ENCODE measurements at places on chromosomes 6 and 20. TPM values are rescaled to one million over a fixed set of nuclear protein-coding genes. Genes with fewer than 3 reads are reported as not detected.
A peak's percentile ranks its signal among the peaks of the same experiment; 100 is the strongest.

GRCh38 chr20:56630086-56630493 lies 984 bp downstream of the TFAP2C start:
- peaks cover 22% of the 10 kb centered on the region for H3K36me3 ChIP-seq
- H3K4me1 ChIP-seq: peaks cover 28% of the 10 kb centered on the region
- H3K27ac ChIP-seq: peak overlapping the region; percentile 90
- peak overlapping the region; percentile 92 for H3K4me3 ChIP-seq
- H3K27me3 ChIP-seq: peaks cover 82% of the 10 kb centered on the region

- H3K4me3 ChIP-seq: no peak overlapping the region
- no peaks in the 10 kb centered on the region for H3K4me1 ChIP-seq
- no peaks in the 10 kb centered on the region for H3K36me3 ChIP-seq
- H3K27me3 ChIP-seq: no peaks in the 10 kb centered on the region
Measured at GRCh38 chr6:146289816-146290588, 253.6 kb upstream of the RAB32 start.

DNA sequence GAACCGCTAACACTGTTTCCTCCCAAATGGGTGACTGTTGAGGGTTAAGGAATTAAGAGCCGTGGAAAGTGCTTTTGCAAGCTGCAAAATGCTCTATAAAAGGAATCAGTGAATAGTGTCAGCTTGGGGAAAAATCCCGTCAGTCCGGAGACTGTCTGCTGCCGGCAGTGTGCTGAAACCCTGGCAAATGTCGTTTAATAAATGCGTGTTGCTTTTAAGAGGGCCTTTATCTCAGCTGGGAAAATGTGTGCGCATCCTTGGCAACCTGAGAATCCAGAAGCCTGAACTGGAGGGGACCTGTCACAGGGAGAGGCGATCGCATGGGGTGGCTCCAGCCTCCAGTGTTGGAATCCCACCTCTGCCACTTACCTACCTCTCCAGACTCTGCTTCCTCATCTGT lies 9.8 kb downstream of the SIRPA start:
- no peak overlapping the region for H3K4me3 ChIP-seq
- H3K27me3 ChIP-seq: no peaks in the 10 kb centered on the region
- no peak for DNase-seq
- no peaks in the 10 kb centered on the region for H3K36me3 ChIP-seq
- no peak overlapping the region for H3K27ac ChIP-seq

- DNase-seq: no peak
- peaks cover 5% of the 10 kb centered on the region for H3K4me1 ChIP-seq
- no peak overlapping the region for H3K27ac ChIP-seq
- H3K4me3 ChIP-seq: no peak overlapping the region
- no peaks in the 10 kb centered on the region for H3K36me3 ChIP-seq
Measured at GRCh38 chr6:166743406-166744222, 116.6 kb upstream of the RPS6KA2 start.

DNA sequence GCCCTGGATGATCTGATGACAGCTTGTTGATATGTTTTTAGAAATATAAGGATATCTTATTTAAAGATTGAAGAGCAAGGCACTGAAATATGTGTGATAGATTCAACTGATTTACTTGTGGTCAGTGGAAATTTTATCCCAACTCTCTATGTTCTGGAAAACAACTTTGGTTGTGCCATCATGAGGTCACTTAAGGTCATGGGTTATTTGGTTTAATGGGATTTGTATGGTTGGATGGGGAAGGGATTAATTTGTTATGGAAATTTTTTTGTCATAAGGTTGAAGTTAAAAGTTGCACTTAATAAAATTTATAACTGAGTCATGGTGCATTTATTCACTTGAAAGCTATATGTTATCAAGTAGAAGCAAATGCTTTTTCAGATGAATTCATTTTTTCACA lies 214.3 kb upstream of the LAMP5 start:
- H3K27me3 ChIP-seq: no peaks in the 10 kb centered on the region
- H3K4me3 ChIP-seq: no peak overlapping the region
- H3K36me3 ChIP-seq: peaks cover 3% of the 10 kb centered on the region
- H3K4me1 ChIP-seq: peaks cover 19% of the 10 kb centered on the region
- DNase-seq: no peak
- H3K27ac ChIP-seq: no peak overlapping the region

DNA sequence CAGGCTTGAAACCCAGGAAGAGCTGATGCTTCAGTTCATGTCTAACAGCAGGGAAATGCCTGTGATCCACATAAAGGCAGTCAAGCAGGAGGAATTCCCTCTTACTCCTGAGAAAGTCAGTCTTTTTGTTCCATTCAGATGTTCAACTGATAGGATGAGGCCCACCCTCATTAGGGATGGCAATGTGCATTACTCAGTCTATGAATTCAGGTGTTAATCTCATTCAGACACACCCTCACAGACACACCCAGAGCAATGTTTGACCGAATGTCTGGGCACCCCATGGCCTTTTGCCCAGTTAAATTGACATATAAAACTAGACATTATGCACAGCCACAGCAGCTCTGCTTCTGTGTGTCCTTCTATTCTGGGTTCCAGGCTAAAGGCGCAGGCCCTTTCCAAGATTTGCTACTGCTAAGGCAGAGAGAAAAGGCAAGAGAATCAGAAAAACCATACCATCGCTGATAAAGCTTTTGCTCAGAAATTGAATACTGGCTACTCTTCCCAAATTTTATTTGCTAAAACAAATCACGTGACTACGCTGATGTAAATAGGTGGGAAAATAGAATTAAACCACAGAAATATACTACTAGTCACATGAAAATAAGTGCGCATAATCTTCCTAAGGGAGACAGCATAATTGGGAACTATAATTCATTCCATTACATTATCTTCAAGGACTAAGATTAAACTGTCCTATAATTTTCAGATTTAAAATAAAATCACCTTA lies 625.0 kb upstream of the MAN1A1 start:
- no peak for DNase-seq
- no peaks in the 10 kb centered on the region for H3K36me3 ChIP-seq
- no peak overlapping the region for H3K27ac ChIP-seq
- peaks cover 4% of the 10 kb centered on the region for H3K4me1 ChIP-seq

- H3K4me3 ChIP-seq: no peak overlapping the region
- no peak overlapping the region for H3K27ac ChIP-seq
- peaks cover 3% of the 10 kb centered on the region for H3K27me3 ChIP-seq
Measured at GRCh38 chr6:27861861-27862260, 50.3 kb downstream of the OR2B2 start.

DNA sequence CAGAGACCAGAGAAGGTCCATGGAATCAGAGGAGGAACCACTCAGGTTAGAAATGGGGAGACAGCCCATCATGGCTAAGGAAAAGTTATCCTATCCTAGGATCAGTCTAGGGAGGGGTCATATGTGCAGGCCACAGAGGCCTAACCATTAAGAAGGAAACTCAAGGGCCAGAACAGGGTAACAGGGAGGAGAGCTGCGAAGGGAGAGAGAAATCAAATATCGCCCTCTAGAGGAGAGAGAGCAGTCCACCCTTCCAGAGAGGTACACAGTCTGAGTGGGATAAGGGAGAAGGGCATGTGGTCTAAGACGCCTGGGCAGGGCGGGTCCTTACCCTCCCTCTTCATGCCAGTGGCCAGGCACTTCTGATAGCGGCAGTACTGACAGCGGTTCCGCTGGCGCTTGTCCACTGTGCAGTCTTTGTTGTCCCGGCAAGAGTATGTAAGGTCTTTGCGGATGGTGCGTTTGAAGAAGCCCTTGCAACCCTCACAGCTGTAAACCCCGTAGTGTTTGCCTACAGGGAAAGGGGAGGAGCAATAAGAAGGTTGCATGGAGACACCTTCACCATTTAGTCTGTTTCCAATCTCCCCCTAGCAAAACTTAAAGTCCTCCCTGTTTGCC lies 2.9 kb downstream of the RXRB start:
- H3K36me3 ChIP-seq: peaks cover 34% of the 10 kb centered on the region
- peaks cover 58% of the 10 kb centered on the region for H3K4me1 ChIP-seq
- H3K27ac ChIP-seq: peak overlapping the region; percentile 84

DNA sequence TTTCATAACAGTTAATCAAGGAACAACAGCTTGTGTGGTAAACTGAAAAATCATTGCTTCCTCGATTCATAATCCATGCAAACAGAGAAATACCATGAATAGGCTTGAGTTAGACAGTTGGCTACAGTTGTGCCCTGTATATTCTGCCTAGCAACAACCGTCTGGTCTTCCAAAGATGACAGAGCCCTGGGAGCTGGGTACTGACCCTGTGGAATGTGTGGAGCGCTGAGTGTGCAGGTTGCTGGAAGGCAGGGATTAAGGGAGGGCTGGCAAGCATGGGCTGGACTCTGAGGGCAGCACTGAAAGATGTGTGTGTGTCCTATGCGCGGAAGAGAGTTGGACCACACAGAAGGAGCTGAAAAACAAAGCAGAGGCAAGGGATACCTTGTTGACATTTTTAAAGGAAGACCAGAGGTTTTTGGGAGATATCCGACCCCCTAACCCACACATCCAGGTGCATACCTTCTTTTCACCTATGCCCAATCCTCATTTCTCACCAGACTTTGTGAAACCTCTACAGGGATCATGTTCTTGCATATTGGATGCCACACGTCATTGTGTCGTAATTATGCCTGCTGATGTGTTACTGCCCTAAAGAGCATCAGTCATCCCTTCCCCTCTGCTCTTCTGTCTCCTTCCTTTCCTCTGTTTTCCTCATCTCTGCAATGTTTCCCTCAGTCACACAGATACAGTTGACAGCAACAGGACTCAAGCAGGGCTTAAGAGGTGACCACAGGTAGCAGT lies 58.2 kb upstream of the VGLL2 start:
- H3K36me3 ChIP-seq: no peaks in the 10 kb centered on the region
- no peak for DNase-seq
- no peak overlapping the region for H3K4me3 ChIP-seq
- H3K27ac ChIP-seq: no peak overlapping the region
- no peaks in the 10 kb centered on the region for H3K27me3 ChIP-seq

GRCh38 chr6:109877028-109878004 lies 100.8 kb upstream of the GPR6 start:
- peaks cover 19% of the 10 kb centered on the region for H3K4me1 ChIP-seq
- DNase-seq: no peak
- H3K27me3 ChIP-seq: no peaks in the 10 kb centered on the region

GRCh38 chr6:77124604-77125003 lies 338.7 kb downstream of the HTR1B start:
- H3K4me3 ChIP-seq: no peak overlapping the region
- H3K27ac ChIP-seq: no peak overlapping the region
- H3K27me3 ChIP-seq: no peaks in the 10 kb centered on the region
- H3K4me1 ChIP-seq: no peaks in the 10 kb centered on the region

DNA sequence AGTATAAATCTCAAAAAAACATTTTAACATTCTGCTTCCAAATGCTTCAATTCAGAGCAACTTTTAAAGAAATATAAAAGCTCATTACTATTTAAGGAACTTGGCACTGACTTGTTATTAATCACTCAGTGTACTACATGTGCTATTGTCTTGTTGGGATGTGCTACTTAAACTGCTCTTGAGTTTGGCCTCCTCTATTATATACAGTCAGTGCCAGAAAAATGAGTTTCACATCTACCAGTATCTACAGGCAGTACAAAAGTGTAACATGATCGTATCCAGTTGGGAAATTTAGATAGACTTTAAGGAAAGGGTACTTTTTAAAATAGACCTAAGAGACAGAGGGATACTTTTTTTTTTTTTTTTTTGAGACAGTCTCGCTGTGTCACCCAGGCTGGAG lies 627.3 kb upstream of the SLC35B3 start:
- no peak for DNase-seq
- peaks cover 4% of the 10 kb centered on the region for H3K4me1 ChIP-seq
- H3K27ac ChIP-seq: no peak overlapping the region
- no peaks in the 10 kb centered on the region for H3K36me3 ChIP-seq
- H3K27me3 ChIP-seq: no peaks in the 10 kb centered on the region

DNA sequence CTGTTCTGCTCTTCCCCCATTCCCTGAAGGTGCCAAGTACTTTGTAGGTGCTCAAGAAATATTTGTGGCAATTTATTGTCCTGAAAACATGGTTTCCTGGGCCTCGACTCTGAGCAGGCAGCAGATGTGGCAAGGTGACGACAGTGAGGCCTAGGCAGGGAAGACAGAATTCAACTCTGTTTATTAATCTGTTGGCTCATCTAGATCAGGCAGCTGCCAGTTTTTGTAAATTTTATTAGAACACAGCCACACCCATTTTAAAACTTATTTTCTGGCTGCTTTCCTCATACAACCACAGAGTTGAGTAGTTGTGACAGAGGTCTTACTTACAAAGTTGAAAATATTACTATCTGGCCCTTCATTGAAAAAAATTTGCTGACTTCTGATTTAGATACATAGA lies 24.5 kb downstream of the MAPK14 start:
- DNase-seq: no peak
- H3K27me3 ChIP-seq: no peaks in the 10 kb centered on the region
- H3K4me1 ChIP-seq: peaks cover 4% of the 10 kb centered on the region
- no peak overlapping the region for H3K4me3 ChIP-seq
- no peak overlapping the region for H3K27ac ChIP-seq
- peaks cover under 1% of the 10 kb centered on the region for H3K36me3 ChIP-seq

GRCh38 chr6:11607383-11607782 lies 69.8 kb downstream of the TMEM170B start:
- no peak for DNase-seq
- H3K27ac ChIP-seq: no peak overlapping the region
- no peaks in the 10 kb centered on the region for H3K27me3 ChIP-seq
- H3K36me3 ChIP-seq: no peaks in the 10 kb centered on the region
- no peak overlapping the region for H3K4me3 ChIP-seq
- peaks cover 32% of the 10 kb centered on the region for H3K4me1 ChIP-seq

DNA sequence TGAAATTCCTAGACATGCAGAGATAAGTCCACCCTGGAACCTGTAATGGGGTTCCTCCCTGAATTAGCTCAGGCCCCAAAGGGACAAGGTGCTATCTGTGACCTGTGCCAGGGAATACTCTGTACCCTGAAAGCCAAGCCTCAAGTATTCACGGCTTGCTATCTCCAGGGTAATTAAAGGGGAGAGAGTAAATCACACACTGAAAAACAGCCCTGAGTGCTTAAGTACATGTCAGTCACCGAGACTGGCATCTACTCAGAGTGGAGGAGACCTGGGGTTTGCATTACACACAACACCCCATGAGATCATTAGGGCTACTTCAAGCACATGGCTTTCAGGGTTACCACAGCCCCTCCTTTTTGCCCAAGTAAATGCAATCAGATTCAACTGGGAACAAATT lies 188.1 kb downstream of the CD83 start:
- H3K36me3 ChIP-seq: no peaks in the 10 kb centered on the region
- DNase-seq: no peak
- peaks cover 9% of the 10 kb centered on the region for H3K4me1 ChIP-seq
- H3K27ac ChIP-seq: no peak overlapping the region
- H3K4me3 ChIP-seq: no peak overlapping the region

The ZNF165 gene
- total RNA-seq: 8.4 TPM

The GPR63 gene
- 4.2 TPM for total RNA-seq

The SAMD3 gene
- total RNA-seq: 3.3 TPM

The TMEM217 gene
- total RNA-seq: 1.1 TPM

The FGD2 gene
- total RNA-seq: not detected

The AKAP12 gene
- 67.4 TPM for total RNA-seq

The MCHR2 gene
- total RNA-seq: not detected

The TBXT gene
- total RNA-seq: 0.85 TPM

The SCRT2 gene
- not detected for total RNA-seq

The COL11A2 gene
- total RNA-seq: 11.9 TPM

Data from type B pancreatic cell (in vitro differentiated cells).